ENCODE measurements at places on chromosomes 16 and 17.

DNA sequence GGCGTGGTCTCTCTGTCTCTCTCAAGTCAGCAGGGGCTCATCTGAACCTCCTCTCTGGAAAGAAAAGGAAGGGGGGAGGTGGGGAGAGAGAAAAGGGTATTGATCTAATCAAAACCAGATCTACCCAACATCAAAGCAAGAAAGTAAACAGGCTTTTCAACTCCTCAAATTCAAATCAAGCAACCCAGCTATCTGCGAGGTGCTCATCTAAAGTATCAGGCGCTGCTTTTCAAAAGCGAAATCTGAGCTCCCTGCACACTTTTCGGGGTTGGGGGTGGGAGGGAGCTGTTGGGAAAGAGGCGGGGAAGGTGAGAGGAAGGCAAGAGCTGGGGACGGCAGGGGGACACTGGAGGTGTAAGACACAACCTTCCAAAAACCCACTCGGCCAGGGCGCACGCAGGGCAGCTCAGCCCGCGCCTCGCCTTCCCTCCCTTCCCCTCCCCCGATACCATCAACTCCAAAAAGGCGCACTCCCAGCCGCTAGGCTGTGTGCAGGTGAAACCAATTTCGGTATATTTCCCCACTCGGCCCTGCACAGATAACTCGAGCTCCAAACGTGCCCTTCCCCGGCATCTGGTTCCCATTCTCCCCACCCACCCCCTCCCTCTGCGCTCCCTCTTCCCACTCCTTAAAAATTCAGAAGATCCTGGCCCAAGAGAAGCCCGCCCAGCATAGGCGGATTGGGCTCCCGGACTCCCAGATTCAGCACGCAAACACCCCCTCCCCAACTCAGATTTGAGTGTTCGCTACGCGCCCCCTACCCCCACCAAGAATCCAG is 2.6 kb downstream of the AXIN2 start:
- DNase-seq, result no peak

GRCh38 chr16:55364811-55365210 is 40.8 kb downstream of the IRX6 start:
- no peak for DNase-seq

GRCh38 chr16:24367186-24367710 is 111.1 kb downstream of the CACNG3 start:
- no peak for DNase-seq

DNA sequence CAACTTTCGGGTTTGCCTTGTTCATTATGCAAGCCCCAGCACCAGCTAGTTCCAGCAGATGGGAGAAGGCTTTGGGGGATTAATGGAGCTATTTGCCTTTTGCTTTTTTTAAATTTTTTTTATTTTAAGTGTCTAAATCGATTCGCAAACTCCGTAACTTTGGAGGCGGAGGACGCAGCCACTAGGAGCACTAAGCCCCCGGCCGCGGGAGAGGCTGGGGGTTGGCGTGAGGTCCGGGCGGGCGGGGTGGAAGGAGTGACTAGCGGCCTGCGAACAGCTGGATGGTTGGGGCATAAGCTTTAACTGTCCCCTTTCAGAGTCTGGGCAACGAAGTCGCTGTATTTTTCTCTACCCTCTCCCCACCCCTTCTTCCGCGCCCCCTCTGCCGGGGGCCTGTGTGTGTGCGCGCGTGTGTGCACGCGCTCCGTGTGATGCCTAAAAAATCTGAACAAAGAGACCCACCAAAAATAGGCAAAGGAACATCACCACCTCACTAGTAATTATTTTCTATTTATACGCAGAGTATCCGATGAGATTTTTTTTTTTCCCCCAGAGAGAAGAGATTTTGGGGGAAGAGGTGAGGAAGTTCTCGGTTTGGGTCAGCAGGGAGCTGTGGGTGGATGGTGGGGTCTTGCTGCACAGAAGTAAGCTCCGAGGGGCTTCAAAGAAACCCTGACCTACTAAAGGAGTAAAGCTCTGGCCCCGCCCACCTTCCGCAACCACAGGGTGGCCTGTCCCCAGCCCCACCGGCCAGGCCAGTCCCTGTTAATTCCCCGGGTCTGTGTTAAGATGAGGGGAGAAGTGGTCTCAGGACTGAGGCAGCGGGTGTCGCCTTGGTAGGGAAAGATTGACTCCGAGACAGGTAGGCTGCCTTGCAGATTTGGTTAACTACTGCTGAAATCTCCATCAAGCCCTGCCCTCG is 2.3 kb downstream of the SHISA9 start:
- no peak for DNase-seq

- DNase-seq, result no peak
Observed at GRCh38 chr16:11024333-11025053, 80.1 kb downstream of the CLEC16A start.

DNA sequence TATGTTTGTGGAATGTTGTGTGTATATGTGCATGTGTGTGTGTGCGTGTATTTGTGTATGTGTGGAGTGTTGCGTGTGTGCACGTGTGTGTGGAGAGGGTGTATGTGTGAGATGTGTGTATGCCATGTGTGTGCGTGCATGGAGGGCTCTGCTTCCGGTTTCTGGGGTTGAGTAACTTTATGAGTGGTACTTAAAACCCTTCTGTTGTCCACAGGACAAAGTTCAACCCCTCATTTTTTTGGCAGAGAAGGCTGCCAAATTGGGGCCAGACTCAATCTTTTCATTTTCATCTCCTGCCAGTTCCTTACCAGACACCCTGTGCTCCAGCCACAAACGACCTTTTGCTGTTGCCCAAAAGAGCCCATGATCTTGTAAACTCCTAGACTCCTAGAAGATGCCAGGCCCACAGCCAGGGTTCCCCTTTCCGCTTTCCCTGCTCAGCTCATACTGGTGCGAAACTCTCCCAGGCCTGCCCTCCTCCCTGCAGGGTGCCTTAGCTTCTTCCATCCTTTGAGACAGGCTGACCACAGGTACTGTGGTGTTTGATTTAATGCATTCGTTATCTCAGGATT is 100.2 kb downstream of the CMIP start:
- DNase-seq, result no peak

GRCh38 chr16:56274369-56274768 is 83.1 kb downstream of the GNAO1 start:
- no peak for DNase-seq

GRCh38 chr17:32256012-32256700 is 9.5 kb upstream of the RHBDL3 start:
- no peak for DNase-seq

DNA sequence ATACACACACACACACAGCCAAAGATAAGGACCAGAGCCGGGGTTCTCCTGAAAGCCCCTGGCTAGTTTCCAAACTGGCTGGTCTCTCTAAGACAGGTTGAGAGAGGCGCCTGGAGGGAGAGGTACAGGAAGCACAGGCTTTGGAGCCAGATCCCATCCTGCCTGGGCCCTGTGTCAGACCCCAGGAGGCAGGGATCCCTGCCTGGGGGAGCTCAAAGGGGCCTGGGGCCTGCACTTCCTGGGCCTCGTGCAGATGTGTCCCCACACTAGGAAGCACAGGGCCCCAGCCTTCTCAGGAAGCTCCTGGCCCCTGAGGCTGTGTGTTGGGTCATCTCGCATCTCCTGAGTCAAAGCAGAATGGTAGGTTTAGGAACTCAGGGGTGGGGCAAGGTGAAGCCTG is 16.0 kb downstream of the SLC5A10 start:
- DNase-seq, result no peak

DNA sequence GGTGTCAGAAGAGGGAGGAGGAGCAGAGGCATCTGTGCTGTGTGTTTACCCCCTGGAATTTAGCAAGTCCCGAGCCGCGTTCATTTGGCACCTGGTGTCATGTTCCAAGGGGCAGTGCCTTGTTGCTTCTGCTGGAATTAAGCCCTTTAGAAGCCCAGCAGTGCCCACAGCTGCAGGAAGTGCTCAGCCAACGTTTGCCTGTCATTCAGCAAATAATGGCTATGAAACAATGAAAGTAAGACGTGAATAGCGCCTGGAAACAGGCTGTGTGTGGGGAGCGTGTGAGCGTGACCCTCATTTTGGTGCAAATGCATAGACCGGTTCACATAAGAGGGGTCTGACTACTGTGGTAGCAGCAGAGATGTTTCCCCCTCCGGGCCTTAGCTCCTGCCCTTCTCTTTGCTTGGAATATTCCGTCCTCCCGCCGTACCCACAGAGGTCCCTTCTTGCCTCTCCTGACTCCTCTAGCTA is 5.8 kb upstream of the ATP2C2 start:
- DNase-seq, result no peak

DNA sequence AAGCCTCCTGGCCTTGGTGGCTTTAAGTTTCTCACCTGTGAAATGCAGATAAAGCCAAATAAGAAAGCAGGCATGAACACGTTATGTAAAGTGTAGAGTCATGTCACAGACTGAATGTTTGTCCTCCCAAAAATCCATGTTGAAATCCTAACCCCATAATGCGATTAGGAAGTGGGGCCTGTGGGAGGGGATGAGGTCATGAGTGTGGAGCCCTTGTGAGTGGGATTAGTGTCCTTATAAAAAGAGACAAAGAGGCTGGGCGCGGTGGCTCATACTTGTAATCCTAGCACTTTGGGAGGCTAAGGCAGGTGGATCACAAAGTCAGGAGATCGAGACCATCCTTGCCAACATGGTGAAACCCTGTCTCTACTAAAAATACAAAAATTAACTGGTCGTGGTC is 19.5 kb upstream of the C16orf78 start:
- DNase-seq, result no peak

GRCh38 chr17:35683591-35683990 is 47.8 kb upstream of the RASL10B start:
- DNase-seq, result peak; percentile 13

DNA sequence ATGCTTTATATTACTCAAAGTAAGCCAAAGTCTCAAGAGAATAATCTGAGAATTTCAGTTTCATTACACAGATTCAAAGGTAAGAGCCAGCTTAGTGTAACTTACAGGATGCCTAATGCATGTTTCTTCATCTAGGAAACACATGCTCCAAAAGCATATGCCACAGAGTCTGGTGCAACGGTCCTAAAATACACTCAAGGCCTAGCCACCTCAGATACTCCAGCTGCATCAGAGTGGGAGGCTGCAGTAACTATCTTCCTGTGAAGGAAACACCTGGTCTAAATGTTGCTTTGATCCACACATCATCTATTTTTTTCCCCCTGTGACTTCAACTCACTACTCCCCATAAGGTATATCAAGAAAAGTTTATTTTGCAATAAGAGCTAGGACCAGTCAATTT is 51.6 kb upstream of the CORO6 start:
- no peak for DNase-seq

DNA sequence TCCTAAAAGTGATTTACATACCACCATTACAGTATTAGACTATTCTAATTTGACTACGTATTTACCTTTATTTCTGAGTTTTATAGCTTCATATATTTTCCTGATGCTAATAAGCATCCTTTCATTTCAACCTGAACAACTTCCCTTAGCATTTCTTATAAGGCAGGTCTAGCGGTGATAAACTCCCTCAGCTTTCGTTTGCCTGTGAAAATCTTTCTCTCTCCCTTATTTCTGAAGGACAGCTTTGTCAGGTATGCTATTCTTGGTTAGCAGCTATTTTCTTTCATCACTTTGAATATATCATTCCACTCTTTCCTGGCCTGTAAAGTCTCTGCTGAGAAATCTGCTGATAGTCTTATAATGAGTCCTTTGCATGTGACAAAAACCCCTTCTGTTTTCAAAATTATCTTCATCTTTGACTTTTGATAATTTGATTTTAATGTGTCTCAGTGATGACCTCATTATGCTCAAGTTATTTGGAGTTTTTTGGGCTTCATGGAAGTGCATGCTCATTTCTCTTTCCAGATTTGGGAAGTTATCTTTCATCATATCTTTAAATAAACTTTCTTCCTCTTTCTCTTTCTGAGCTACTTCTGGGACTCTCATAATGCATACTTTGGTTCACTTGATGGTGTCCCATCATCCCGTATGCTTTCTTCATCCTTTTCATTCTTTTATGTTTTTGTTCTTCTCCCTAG is 285.4 kb upstream of the PMFBP1 start:
- DNase-seq, result no peak

GRCh38 chr17:61955619-61956018 is 27.8 kb upstream of the INTS2 start:
- no peak for DNase-seq

DNA sequence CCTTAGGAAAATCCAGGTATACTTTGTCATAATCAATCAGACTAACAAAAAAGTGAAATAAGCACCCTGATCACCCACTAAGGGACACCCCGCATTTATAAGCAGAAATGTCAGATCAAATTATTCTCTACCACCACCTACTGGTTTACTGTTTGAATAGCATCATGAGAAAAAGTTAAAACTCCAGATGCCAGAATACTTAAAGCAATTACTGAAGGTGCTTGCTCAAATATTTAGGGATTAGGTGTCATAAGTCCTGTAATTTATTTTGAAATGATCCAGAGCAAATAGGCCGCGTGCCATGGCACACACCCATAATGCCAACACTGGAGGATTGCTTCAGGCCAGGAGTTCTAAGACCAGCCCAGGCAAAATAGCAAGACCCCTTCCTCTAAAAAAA is 2.3 kb downstream of the TOP2A start:
- DNase-seq, result no peak

GRCh38 chr17:39231591-39232551 is 6.1 kb upstream of the STAC2 start:
- DNase-seq, result no peak

DNA sequence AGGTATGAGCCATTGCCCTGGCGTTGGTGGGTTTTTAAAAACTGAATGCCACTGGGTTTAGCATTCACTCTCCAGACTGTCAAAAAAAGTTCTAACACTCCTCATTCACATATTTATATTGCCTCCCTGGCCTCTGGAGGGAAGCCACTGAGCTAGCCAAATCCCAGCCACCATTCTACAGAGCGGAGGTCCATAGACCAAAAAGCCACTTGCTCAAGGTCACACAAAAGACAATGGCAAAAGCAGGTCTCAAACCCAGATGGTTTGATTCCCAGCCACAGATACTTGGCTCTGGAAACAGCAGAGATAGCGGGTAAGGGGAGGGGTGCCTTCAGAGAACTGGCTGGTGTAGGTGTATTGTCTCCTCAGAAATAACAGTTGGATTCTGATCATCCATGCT is 18.0 kb upstream of the CDIPT start:
- no peak for DNase-seq

- DNase-seq, result peak; percentile 32
Observed at GRCh38 chr17:12730931-12731521, 58.3 kb upstream of the ARHGAP44 start.

DNA sequence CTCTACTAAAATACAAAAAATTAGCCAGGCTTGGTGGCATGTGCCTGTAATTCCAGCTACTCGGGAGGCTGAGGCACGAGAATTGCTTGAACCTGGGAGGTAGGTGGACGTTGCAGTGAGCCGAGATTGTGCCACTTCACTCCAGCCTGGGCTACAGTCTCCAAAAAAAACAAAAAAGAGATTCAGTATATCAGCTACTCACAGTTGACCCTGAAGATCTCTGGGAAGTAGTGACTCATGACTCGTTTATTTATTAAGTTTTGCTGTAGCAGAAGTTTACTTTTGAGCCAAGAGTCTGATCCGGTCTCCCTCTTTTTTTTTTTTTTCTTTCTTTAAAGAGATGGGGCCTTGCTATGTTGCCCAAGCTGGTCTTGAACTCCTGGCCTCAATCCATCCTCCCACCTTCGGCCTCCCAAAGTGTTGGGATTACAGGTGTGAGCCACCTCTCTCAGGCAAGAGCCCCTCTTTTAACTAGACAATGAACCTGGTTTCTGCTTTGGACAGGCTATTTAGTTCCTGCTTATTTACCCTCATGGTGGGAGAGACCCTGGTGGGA is 4.4 kb downstream of the MVP start:
- peak; percentile 58 for DNase-seq
